ENCODE measurements at places on chromosomes 2 and 18. TPM values are rescaled to one million over a fixed set of nuclear protein-coding genes. Genes with fewer than 3 reads are reported as not detected.

DNA sequence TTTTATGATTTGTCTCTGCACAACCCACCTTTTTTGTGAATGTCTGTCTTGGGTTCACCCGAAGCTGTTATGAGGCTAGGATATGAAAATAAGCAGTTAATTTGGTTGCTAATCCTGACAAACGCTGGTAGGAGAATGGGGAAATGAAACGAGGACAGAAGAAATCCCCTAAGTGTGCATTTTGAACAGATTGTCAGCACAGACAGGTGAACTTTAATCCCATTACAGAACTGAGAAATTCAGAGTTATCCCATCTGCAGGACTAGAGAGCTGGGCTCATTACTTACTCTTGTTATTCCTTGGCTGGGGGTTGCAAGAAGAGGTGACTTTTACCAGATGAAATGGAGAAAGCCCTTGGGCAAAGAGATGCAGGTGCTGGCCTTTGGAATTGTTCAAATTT lies 123.3 kb upstream of the NYAP2 start:
- no peak for ATAC-seq

DNA sequence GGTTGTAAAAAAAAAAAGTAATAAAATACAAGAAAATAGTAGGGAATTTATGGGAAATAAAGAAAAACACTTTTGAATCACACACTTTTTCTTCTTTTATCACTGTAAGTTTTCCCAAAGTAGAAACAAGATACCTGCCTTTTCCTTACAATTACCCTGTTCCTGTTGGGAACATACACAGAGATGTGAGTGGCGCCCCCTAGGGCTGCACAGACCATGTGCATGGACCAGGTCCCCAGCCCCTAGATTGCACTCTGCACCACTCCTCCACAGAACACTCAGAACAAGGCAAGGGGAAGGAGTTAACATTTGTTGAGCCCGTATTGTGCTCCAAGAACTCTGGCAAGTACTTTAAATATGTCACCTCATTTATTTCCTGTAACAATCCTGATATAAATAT lies 118.7 kb upstream of the NRP2 start:
- ATAC-seq: no peak

GRCh38 chr2:217988014-217988839 lies 14.6 kb downstream of the TNS1 start:
- peak; percentile 85 for ATAC-seq

DNA sequence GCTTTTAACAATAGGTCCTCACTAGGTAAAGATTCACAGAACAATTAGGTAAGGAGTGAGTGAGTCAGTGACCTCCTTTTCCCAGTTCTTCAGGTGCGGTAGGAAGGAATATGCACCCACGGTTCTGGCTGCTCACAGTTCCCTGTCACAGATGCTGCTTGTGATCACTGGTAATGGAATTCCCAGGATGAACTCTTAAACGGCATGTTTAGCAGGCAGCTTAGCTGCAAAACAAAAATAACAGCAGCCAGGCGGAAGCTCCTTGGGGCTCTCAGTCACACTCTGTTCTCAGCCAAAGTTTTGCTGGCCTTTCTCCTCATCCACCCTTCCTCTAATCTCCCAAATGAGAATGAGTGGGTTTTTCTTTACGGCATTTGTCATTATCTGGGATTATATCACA lies 274.5 kb downstream of the MYT1L start:
- ATAC-seq: no peak

DNA sequence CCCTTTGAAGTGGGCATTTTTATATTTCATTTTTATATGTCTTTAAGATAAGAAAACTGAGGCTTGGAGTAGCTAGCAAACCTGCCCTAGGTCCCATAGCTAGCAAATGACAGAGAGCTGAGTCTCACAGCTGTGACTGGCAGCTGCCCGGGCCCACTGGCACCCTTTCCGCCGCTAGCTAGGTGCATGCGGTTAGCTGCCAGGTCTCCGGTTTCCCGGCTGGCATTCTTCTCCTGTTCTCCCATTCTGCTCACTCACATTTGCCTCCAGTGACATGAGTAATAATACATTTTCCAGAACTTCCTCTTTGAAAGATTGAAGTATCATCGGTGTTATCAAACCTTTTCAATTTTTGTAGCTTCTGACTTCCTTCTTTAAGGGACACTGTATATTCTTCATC lies 38.7 kb downstream of the MTCL1 start:
- ATAC-seq: no peak

DNA sequence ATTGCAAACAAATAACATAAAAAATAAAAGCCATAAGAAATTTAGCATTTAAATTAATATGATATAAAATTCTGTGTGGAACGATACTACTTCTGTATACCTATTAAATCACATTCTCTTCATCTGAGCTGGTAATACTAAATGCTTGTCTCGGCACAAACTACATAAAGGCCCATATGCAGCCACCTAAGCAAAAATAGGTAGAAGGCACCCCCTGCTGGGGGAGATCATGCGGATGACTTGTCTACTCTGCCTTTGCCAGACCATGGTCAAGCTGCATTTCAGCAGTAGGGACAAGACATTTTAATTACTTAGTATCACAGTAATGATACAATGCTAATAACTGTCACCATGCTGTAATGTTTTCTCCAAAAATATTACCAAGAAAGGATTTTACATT lies 108.0 kb downstream of the CDH19 start:
- ATAC-seq: no peak

GRCh38 chr2:66874411-66874810 lies 439.5 kb downstream of the MEIS1 start:
- ATAC-seq: no peak

GRCh38 chr2:121303531-121304263 lies 18.7 kb upstream of the TFCP2L1 start:
- ATAC-seq: no peak

DNA sequence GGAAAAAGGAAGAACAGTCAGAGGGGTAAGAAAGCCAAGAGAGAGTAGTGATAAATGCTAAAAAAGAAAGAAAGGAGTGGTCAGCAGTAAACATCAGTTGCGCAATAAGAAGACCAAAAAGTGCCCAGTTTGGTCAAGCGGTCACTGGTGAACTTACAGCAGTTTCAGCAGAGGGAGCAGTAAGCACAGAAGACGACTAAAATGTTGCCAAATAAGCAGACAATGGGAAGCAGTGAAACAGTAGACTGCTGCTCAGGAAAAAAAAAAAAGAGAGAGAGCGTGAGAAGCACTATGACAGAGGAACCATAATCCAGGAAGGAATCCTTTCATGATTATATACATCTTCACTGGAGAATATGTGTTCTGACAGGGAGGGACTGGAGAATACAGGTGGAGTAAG lies 45.8 kb downstream of the DNAJC10 start:
- peak; percentile 67 for ATAC-seq

GRCh38 chr2:8453904-8454302 lies 228.0 kb upstream of the ID2 start:
- no peak for ATAC-seq

Gene CCDC195
- not detected for total RNA-seq

Gene KCNK3
- 12.6 TPM for total RNA-seq

Gene LDAH
- 10.5 TPM for total RNA-seq

Gene CD226
- total RNA-seq: 0.78 TPM

Gene PKDCC
- 194 TPM for total RNA-seq

Gene VPS4B
- total RNA-seq: 32.3 TPM
